ENCODE measurements at places on chromosomes 3 and 15. TPM values are rescaled to one million over a fixed set of nuclear protein-coding genes. Genes with fewer than 3 reads are reported as not detected.
A peak's percentile ranks its signal among the peaks of the same experiment; 100 is the strongest.

DNA sequence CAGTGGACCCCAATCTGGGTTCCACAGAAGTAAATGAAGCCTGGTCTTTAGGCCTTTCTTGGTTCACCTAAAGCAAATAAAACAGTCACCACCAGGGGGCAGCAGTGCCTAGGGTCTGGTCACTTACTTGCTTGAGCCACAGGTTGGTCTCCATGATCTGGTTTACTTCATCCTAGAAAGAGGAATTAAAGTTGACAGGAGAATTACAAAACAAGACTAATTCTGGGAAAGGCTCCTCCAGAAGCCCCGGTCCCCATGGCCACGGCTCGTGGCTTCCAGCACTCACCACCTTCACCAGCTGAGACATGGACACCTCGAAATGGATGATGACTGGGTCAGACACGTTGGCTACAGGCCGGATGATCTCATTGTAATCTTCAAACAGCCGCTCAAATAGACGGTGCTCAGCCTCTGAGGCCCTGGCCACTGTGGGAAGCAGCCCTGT, 2.3 kb downstream of the CHRNA3 start:
- no peaks in the 10 kb centered on the region for H3K36me3 ChIP-seq
- H3K4me3 ChIP-seq = no peak overlapping the region
- peak; percentile 59 for DNase-seq

DNA sequence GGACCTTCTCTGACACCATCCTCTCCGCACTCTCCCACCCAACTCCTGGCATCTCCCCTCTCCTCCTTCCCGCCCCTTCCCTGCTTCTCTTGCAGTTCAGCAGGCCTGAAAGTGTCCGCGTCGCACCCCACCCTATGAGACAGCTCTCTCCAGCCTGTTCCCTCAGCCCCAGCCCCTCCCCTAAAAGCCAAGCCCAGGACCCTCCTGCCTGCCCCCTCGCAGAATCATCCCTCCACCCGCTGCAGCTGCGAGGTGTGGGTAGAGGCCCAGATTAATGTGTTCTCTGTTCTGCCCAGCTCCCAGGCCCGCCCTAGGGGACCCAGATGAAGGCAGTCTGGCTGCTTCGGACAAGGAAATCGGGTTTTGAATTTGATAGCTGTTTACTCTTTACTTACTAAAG, 410 bp downstream of the PRR23E start:
- no peak overlapping the region for H3K4me3 ChIP-seq
- H3K27ac ChIP-seq = no peak overlapping the region
- no peaks in the 10 kb centered on the region for H3K27me3 ChIP-seq
- H3K36me3 ChIP-seq = no peaks in the 10 kb centered on the region
- DNase-seq = no peak
- no peaks in the 10 kb centered on the region for H3K4me1 ChIP-seq

DNA sequence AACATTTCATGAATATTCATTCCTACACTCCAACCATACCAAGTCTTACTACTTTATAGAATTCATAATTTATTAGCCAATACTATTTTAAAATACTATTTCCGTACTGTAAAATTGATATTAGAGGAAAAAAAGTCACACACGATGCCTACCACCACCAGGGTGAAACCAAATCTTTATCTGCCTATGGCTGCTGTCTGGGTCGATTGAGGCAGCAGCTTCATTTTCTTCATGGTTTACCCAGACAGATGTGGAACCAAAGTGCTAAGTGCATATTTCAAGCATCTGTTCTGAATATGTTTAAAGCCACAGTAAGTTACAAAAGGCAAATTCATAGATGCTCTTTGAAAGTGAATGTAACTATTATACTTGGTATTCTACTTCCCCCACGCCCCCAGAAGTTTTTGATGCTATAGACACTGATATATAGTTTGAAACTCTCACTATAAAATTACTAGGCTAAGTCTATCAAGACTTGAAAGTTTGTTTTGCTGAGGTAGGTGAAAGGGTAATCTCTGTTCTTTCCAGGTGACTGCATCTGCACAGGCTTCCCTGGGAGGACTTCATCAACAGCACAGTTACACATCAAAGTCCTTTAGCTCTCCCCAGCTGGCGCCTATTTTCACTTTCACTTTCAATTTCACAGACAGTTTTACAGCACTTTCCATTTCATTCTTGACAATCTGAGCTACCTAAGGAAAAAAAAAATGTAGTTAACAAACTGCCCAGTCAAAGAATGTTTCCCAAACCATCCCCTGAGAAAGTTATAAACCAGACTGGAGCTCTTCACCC, 113.9 kb downstream of the POLQ start:
- no peaks in the 10 kb centered on the region for H3K27me3 ChIP-seq
- H3K27ac ChIP-seq = peak overlapping the region; percentile 25
- H3K4me3 ChIP-seq = peak overlapping the region; percentile 60
- no peaks in the 10 kb centered on the region for H3K36me3 ChIP-seq

- H3K4me1 ChIP-seq = peaks cover 12% of the 10 kb centered on the region
- no peak overlapping the region for H3K27ac ChIP-seq
- H3K4me3 ChIP-seq = peak overlapping the region; percentile 79
- no peaks in the 10 kb centered on the region for H3K36me3 ChIP-seq
These were observed 842 bp downstream of the FSTL1 start for GRCh38 chr3:120449701-120450599.

DNA sequence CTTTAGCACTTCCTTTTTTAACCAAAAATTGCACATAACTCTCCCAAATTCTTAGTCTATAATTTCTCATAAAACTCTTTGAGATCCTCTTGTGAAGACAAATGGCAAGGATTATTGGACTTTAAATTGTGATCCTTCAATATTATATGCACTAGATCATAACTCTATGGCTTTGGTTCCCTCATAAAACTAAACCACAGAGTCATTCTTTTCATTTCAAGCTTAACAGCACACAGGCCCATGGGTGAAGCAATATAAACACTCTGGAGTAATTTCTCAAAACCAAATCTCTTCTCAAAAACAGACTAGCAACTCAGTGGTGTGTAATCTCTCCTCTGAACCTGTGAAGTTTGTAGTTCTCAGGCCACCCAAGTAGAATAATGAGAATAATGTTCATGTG, 171.0 kb upstream of the NECTIN3 start:
- H3K27ac ChIP-seq = no peak overlapping the region
- no peaks in the 10 kb centered on the region for H3K36me3 ChIP-seq
- no peaks in the 10 kb centered on the region for H3K27me3 ChIP-seq
- no peaks in the 10 kb centered on the region for H3K4me1 ChIP-seq
- DNase-seq = no peak

DNA sequence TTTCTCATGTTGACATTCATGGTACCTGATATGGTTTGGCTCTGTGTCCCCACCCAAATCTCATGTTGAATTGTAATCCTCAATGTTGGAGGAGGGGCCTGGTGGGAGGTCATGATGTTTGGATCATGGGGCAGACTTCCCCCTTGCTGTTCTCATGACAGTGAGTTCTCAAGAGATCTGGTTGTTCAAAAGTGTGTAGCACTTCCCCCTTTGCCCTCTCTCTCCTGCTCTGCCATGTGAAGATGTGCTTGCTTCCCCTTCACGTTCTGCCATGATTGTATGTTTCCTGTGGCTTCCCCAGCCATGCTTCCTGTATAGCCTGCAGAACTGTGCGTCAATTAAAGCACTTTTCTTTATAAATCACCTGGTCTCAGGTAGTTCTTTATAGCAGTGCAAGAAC, 3.3 kb upstream of the UBL7 start:
- peaks cover 25% of the 10 kb centered on the region for H3K36me3 ChIP-seq
- H3K27ac ChIP-seq = peak overlapping the region; percentile 77
- H3K27me3 ChIP-seq = no peaks in the 10 kb centered on the region
- H3K4me1 ChIP-seq = peaks cover 40% of the 10 kb centered on the region

DNA sequence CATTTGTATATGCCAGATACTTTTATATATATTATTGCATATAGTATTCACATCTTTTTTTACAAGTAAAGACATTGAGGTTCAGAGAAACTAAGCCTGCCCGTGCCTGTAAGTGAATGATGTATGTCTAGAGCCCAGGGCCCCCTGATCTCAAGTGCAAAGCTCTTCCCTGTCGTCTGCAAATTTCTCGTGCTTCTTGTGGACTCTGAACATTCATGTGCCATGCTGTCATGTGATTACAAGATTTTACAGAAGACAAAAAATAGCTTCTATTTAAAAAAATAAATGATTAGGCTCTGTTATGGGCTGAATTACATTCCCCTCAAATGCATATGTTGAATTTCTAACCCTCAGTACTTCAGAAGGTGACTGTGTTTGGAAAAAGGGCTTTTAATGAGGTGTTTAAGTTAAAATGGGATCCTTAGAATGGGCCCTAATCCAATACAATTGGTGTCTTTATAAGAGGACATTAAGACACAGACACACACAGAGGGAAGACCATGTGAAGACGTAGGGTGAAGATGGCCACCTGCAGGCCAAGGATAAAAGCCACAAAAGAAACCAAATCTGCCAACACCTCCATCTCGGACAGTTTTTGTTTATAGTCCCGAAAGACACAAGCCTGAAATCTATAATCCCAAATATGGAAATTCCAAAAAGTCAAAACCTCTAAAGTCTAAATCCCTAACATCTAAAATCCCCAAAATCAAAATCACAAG, 3.9 kb upstream of the MASP1 start:
- H3K4me1 ChIP-seq = no peaks in the 10 kb centered on the region
- H3K4me3 ChIP-seq = no peak overlapping the region
- no peak overlapping the region for H3K27ac ChIP-seq
- no peak for DNase-seq

GRCh38 chr15:91055548-91056331, 33.3 kb upstream of the VPS33B start:
- H3K4me3 ChIP-seq = no peak overlapping the region
- no peak overlapping the region for H3K27ac ChIP-seq
- H3K4me1 ChIP-seq = no peaks in the 10 kb centered on the region
- no peak for DNase-seq
- peaks cover 47% of the 10 kb centered on the region for H3K27me3 ChIP-seq
- no peaks in the 10 kb centered on the region for H3K36me3 ChIP-seq

DNA sequence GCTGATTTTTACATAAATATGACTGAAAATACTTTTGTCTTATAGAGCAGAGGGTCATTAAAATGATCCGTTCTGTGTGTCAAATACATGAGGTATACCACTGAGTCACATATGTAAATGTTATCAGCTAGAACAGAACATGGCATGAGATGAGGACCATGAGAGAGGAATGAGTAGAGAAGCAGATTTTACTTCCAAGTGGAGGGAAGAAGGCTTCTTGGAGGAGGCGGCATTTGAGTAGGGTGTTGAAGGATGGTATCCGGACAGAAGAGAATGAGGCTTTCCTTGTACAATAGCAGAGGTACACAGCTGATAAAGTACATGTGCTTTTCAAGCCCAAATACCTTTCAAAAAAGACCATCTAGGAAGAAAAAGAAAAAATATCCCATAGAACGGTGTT, 4.8 kb downstream of the LIPC start:
- H3K27me3 ChIP-seq = no peaks in the 10 kb centered on the region
- no peak overlapping the region for H3K4me3 ChIP-seq
- no peaks in the 10 kb centered on the region for H3K36me3 ChIP-seq
- no peaks in the 10 kb centered on the region for H3K4me1 ChIP-seq
- no peak for DNase-seq

GRCh38 chr3:53023072-53023823, 22.6 kb downstream of the SFMBT1 start:
- no peak overlapping the region for H3K4me3 ChIP-seq
- no peak for DNase-seq
- H3K36me3 ChIP-seq = peaks cover 4% of the 10 kb centered on the region
- H3K27me3 ChIP-seq = no peaks in the 10 kb centered on the region

- H3K4me1 ChIP-seq = no peaks in the 10 kb centered on the region
- peaks cover 1% of the 10 kb centered on the region for H3K27me3 ChIP-seq
- no peak overlapping the region for H3K4me3 ChIP-seq
- no peak for DNase-seq
- no peak overlapping the region for H3K27ac ChIP-seq
- H3K36me3 ChIP-seq = no peaks in the 10 kb centered on the region
These were observed 68.0 kb upstream of the PTPRG start for GRCh38 chr3:61493339-61493738.

DNA sequence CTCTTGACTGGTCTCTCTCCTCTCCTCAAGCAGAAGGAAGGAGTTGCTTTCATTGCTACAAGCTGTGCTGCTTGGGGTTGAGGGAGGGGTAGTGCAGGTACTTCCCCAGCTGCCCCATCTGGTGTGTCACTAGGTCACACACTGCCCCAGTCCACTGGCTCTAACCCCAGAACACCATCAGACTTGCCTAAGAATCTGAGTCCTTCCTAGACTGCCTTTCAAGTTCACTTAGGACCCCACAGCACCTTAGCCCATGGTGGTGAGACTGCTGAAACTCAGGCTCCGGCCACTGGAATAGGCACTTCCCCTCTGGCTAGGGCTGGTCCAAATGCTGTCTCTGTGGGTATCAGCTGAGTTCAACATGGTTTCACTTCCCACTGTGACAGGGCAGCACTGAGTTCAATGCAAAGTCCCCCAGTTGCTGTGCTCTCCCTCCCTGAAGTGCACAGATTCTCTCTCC, 279.7 kb upstream of the GOLGA6L4 start:
- DNase-seq = no peak
- H3K27ac ChIP-seq = peak overlapping the region; percentile 37
- H3K4me3 ChIP-seq = no peak overlapping the region
- peaks cover 8% of the 10 kb centered on the region for H3K27me3 ChIP-seq
- peaks cover 6% of the 10 kb centered on the region for H3K4me1 ChIP-seq

DNA sequence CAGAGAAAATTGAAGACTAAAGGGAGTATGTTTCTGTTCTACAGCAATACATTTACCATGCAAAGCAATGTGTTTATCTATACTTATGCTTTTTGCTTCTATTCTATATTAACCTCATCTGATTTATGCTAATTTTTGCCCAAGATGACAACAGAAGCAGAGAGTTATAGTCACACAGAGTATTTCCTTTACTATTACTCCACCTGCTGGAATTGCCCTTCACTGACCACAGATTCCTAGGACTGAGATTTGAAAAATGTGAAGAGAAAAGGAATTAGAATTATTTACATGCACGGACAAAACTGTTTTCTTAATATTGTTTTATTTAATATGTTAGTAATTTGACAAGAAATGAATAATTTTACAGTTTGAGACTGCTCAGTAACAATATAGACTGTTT, 745.6 kb downstream of the VGLL3 start:
- H3K27me3 ChIP-seq = no peaks in the 10 kb centered on the region
- DNase-seq = no peak
- no peaks in the 10 kb centered on the region for H3K36me3 ChIP-seq
- no peak overlapping the region for H3K4me3 ChIP-seq

- H3K4me3 ChIP-seq = no peak overlapping the region
These were observed 140.7 kb downstream of the TCF12 start for GRCh38 chr15:57059026-57059660.

The NR1I2 gene
- total RNA-seq = 1.1 TPM

The THPO gene
- total RNA-seq = not detected

The GCSAM gene
- 16.0 TPM for total RNA-seq

The ARGFX gene
- not detected for total RNA-seq

The GALNT15 gene
- total RNA-seq = not detected

The WDR93 gene
- 0.16 TPM for total RNA-seq

The MYEF2 gene
- 23.1 TPM for total RNA-seq

The ZFYVE19 gene
- 23.2 TPM for total RNA-seq

The KBTBD13 gene
- total RNA-seq = not detected

The NPAP1 gene
- not detected for total RNA-seq

Data from activated B cell treated with CpG ODN at 0.5 μM for 24 hours (primary cell).